ENCODE measurements at places on chromosomes 16 and 17.

GRCh38 chr16:24610416-24610755 lies 71.0 kb downstream of the RBBP6 start:
- no peak for DNase-seq

DNA sequence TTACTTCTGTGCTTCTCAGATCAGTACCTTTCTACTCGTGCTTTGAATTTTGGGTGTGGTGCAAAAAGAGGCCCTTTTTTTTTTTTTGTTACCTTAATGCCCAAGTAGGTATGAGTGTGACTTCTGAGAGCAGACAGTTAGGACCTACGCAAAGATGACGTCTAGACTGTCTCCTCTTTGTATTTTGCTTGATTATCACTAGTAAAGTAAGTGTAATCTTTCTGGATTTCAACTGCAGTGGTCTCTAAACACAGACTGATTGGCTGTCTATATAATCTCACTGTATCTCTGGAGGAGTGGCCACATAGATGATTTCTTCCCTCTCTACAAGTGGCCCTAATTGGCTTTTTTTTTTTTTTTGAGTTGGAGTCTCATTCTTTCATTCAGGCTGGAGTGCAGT lies 11.5 kb upstream of the CDK5R1 start:
- no peak for DNase-seq

DNA sequence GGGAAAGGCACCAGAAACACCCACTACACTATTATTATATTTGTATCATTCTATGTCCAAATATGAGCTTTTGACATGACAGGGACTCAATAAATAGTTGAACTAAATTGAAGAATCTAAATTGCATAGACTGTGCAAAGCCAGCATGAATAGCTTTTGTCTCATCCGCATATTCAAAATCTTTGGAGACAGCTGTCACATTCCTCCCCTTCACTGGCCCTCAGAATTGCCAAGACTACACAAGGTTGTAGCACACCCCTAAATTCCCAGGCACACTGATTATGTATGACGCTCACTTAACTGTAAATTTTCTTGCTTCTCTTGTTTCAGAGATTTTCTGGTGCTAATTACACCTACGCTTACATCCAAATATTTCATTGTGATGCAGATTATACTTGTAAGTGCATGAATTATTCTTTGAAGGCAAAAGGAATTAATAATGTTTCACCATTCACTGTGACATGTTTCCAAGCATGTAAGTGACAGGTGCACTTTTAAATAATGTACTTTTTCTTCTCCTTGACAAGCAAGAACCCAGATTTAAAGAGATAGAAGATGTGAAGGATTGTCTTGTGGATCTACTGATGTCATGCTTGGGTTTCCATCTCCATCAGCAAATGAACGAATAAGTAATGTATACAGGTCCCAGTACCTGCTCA lies 47.5 kb downstream of the CA10 start:
- no peak for DNase-seq

- no peak for DNase-seq
Measured at GRCh38 chr16:73430138-73430537, 382.2 kb upstream of the ZFHX3 start.

GRCh38 chr16:30030011-30030685 lies 923 bp downstream of the TLCD3B start:
- DNase-seq, result no peak

GRCh38 chr17:67156269-67157199 lies 88.5 kb downstream of the HELZ start:
- DNase-seq, result no peak

DNA sequence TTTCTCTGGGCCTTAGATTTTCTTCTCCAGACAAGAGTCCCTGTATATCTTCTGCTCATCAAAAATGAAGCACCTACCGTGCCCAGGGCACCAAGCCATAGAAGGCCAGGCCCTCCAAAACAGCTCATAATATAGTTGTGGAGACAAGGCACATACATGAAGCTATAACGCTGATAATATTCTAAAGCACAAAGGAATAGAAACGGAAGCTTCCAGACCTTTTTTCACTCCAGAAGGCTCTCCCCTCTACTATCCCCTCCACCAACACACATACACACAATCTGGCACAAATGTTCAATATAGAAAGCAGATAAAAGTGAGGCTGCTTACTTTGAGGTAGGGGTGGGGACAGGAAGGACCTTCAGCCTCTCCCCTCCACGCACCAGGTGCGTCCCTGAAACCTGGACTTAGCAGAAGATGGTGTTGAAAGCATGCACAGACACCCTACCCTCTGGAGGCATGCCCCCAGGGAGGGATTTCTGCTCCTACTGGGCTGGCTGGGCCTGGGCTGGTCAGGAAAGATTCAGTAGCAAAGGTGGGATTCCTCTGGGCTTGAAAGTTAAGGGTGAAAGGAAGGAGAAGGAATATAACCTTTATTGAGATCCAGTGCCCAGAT lies 14.1 kb upstream of the SUPT4H1 start:
- no peak for DNase-seq

DNA sequence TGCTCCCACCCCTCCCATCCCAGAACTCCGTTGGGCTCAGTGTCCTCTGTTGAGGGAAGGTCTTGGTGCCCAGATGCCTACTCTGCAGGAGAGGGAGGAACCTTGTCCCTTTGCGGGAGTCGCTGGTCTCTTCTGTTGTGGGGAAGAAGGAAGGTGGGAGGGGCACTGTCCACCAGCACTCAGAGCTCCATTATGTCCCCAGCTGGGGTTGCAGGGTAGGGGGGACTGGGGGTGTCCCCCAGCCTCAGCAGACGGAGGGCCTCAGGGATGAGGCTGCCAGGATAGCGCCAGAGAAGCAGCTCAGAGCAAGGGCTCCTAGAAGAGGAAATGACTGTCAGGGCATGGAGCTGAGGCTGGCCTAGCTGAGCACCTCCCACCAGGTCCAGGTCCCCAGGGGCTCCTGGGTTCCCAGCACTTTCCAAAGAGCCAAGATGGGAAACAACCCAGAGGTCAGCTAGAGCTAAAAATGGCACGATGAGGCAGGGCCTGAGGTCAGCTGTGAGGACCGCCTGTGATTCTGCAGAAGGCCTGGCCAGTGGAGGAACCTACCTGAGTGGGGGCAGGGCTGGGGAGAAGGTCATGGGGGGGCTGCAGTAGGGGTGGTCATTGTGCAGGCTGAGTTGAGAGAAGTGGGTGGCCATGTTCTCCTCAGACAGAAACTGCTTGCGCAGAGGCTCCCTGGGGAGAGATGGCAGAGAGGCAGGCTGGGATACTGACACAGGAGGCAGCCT lies 893 bp downstream of the HCFC1R1 start:
- DNase-seq, result no peak
